ENCODE measurements at places on chromosomes 13 and 19.

GRCh38 chr13:51772781-51773180, 31.2 kb downstream of the DHRS12 start:
- no peak for DNase-seq

GRCh38 chr13:18961383-18962117, 220.1 kb downstream of the TUBA3C start:
- DNase-seq, result no peak

DNA sequence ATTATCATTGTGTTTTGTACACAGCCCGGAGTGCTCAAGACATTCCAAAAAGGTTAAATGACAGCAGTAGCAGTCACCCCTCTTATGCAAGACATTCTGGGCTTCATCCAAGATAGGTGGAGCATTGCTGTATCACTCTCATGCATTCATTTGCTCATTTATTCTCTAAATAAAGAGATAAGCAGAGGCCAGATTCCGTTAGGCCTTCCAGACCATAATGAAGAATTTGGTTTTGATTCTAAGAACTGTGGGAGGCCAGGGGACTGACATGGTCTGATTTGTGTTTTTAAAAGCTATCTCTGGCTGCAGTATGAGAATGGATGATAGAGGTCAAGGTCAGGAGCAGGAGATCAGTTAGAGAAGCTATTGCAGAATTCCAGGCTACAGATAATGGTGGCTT, 145.8 kb downstream of the KCNRG start:
- no peak for DNase-seq

GRCh38 chr13:60139272-60139671, 24.5 kb downstream of the DIAPH3 start:
- no peak for DNase-seq

- no peak for DNase-seq
Observed at GRCh38 chr13:42495255-42495654, 78.7 kb upstream of the TNFSF11 start.

DNA sequence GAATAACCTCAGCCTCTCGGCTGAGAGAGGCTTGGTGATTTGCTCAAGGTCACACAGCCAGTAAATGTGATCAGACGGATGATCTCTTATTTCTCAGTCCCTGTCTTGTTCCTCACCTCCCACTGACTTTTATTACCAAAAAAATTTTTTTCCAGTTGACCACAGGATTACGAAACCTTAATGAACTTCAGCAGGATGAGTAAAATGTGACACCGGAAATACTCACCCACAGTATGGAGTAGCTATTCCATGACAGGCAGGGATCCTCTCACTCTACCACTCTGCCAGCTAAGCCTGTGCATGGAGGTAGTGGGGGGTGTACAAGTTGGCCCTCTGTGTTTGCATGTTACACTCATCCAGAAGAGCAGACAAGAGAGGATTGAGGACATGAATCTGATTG, 916.4 kb downstream of the UQCRFS1 start:
- no peak for DNase-seq

DNA sequence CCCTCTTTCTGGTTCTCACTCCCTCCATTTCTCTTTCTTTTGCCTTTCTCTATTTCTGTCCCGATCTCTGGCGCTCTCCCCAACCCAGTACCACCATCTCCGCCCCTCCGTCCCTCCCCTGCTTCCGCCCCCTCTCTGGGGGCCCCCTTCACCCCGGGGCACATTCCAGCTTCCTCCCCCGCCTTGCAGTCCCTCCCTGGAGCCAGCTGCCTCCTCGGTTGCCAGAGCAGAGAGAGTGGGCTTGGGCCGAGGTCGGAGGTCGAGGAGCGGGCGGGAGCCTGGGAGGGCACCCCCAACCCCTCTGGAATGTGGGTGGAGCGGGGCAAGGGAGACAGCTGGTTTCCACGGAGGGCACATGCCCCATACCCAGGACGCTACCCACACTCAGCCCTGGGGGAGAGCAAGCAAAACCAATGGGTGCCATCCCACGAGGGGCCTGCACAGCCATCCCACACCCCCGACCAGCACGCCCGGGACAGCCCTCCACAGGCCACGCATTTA, 6.5 kb upstream of the CIRBP start:
- DNase-seq, result no peak

- DNase-seq, result no peak
Observed at GRCh38 chr13:49220856-49221589, 885 bp downstream of the MLNR start.

DNA sequence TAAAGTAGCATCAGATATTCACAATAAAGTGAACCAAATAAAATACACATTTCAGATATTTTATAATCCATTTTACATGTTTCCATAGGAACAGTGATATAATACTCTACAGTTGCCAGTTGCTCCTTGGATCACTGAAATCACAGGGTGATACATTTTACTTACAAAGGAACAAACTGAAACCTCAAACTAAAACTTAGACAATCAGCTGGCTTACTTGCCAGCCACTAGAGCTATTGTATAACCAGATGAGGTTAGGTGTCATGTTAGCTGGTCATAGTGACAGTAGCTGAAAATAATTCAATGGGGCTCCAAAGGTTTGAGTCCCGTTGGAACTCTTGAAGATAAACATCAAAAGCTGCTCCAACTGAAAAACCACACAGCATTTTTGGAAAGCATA, 274.6 kb downstream of the ITGBL1 start:
- no peak for DNase-seq

DNA sequence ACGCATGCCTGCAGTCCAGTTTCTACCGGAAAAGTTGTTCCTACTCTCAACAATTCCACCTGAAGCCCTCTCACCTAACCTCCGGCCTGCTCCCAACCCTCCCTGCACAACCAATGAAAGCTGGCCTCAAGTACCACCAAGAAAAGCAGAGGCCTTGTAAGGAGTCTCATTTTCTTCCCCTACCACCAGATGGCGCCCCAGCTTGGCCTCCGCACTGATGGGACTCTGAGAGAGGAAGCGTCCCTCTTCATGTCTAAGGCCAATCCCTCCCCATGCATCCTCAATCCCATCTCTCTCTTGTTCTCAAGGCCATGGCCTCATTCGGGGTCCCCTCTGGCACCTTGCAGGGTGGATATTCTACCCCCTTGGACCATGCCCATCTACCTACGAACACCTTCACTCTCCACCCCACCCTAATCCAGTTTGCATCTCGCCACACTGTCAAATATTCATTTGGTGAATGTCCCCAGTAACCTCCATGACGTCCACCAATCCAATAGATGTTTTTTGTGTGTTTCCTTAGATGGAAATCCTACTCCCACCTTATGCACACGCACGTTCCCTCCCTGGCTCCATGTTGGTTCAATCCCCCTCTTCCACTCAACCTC, 412.8 kb downstream of the ZNF536 start:
- peak; percentile 63 for DNase-seq

DNA sequence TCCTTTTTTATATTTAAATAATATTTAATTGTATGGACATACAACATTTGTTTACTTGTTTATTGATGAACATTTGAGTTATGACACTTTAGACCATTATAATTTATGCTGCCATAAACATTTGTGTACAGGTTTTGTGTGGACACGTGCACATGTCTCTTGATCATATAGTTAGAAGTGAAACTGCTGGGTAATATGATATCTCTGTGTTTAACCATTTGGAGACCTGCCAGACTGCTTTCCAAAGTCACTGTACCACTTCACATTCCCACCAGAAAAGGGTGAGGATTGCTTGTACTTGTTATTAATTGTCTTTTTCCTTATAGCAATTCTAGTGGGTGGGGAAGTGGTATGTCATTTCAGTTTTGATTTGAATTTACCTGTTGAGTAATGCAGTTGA, 145.6 kb upstream of the KLHL1 start:
- peak; percentile 75 for DNase-seq

- no peak for DNase-seq
Observed at GRCh38 chr13:49343255-49343654, 95.5 kb downstream of the CDADC1 start.

DNA sequence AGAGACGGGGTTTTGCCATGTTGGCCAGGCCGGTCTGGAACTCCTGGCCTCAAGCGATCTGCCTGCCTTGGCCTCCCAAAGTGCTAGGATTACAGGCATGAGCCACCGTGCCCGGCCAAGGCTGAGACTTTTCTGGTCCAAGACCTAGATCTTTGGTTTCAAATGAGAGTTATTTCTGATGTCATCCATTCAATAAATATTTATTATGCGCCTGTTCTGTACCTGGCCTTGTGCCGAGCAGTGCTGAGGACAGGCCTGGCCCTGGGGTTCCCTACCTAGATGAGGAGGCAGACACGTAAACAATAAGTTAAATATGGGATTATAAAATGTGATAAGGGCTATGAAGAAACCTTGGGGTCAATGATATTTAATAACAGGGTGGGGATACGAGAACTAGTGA, 4.5 kb downstream of the RELB start:
- no peak for DNase-seq

- DNase-seq, result no peak
Observed at GRCh38 chr13:41354416-41354815, 43.3 kb downstream of the NAA16 start.

DNA sequence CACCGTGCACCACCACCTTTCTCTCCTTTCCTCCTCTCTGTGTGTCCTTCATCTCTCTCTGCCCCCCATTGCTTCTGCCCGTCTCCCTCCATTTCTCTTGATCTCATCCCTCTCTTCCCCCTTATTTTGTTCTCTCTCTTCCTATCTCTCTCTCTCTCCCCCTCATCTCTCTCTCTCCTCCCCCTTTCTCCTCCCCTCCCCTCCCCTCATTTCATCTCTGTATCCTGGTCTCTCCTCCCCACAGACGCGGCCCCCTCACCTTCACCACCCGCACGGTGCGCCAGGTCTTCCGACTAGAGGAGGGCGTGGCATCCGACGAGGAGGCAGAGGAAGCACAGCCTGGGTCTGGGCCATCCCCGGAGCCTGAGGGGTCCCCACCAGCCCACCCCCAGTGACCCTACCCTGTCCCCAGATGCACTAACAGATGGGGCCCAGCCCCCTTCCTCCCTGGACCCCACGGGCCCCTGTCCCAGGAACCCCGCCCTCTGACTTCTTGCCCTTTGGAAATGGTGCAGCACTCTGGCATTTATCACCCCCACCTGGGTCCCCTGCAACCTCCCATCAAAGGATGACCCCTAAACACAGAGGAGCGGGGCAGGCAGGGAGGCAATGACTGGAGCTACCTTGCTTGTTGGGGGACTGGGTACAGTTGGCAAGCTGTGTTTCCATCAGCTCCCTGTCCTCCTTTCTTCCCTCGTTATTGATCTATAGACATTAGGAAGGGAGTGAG, 19.6 kb downstream of the KCNC3 start:
- DNase-seq, result no peak

GRCh38 chr19:34997071-34997617, 3.0 kb upstream of the GRAMD1A start:
- DNase-seq, result no peak

DNA sequence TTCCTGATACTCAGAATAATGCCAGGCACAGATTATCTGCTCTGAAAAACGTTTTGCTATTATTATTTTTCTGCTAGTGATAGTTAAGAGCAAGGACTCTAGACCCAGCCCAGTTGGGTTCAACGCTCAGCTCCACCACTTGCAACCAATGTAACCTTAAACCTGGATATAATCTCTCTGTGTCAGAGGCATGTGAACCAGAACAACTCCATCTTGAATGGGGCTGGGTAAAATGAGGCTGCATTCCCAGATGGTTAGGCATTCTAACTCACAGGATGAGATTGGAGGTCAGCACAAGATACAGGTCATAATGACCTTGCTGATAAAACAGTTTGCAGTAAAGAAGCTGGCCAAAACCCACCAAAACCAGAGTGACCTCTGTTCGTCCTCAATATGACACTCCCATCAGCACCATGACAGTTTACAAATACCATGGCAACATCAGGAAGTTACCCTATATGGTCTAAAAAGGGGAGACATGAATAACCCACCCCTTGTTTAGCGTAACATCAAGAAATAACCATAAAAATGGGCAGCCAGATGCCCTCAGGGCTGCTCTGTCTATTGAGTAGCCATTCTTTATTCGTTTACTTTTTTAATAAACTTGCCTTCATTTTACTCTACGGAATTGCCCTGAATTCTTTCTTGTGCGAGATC, 13.6 kb downstream of the FAM187B start:
- DNase-seq, result no peak

DNA sequence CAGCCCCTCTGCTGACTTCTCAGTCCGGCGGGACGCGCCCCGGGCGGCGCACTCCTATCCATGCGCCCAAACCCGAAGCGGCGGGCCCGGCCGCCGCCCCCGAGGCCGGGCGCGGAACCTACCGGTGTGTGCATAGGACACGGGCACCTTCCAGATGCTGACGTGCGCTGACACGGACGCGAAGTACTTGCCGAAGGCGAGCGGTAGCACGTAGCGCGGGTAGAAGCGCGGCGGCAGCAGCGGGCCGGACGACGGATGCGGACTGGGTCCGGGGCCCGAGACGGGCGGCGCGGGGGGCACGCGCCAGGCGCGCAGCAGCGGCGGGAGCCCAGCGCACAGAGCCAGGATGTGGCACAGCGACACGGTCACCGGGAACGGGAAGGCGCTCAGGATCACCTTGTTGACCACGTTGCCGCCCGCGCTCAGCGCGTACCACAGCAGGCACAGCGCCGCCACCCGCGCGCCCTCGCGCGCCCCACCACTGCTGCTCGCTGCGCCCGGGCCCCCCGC, 338 bp downstream of the SLC35E1 start:
- DNase-seq, result no peak

- DNase-seq, result no peak
Observed at GRCh38 chr19:13428352-13428751, 77.9 kb downstream of the CACNA1A start.

GRCh38 chr19:48218997-48219396, 36.7 kb downstream of the CARD8 start:
- no peak for DNase-seq

DNA sequence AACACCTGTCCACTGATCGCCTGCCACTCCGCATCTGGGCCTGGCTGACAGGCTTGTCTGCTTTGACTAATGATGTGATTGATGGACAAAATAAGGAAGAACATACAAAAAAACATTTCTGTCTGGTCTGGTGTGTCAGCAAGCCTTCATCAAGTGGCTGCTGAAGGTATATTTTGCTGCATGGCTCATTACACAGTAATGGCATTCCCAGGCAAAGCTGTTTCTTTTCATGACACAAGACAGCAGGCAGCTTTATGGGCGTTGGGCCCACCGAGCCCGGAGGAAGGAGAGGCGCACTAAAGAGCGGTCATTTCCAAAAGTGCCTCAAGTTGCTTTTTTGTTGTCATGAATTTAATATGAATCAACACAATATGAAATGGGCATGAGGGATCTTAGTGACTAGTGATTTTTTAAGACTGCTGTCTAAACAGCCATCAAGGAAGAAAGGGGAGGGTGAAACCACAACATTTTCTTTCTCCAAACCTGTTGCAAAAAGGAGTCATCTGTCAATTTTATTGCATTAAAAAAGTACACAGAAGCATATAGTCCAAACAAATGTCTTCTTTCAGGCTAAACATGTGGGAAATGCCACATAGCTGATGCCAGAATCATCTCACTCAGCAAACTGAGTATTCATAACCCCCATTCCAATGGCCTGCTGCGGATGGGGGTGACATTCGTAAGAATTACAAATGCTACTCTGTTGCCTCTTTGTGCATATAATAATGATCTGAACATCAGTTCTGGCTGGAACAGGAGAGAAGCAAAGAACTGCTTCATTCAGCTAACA, 476.6 kb downstream of the ZNF536 start:
- DNase-seq, result no peak

DNA sequence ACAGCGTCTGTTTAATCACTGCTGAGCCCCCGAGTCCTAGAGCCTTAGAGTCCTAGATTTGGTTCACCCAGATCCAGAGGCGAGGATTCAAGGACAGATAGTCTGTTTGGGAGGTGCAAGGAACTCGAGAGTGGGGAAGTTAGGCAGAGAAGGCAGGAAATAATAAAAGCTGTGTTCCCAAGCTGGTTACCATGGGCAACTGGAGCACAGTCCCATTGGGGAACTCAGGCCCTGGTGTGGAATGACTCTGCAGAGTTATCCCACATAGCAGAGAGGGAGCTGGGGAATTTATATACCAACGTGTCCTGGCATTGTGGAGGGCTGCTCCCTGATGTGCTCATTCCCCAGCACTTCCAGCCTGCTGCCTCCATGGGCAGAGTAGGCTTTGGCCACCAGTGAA, 9.7 kb downstream of the IGSF23 start:
- no peak for DNase-seq
